NT2/D1 (cell line): ENCODE measurements at places on chromosomes 12 and 14.

- no peak for DNase-seq
Observed at GRCh38 chr14:104894331-104895206, 29.5 kb downstream of the CEP170B start.

- no peak for DNase-seq
Observed at GRCh38 chr12:93550748-93551611, 21.5 kb upstream of the SOCS2 start.

DNA sequence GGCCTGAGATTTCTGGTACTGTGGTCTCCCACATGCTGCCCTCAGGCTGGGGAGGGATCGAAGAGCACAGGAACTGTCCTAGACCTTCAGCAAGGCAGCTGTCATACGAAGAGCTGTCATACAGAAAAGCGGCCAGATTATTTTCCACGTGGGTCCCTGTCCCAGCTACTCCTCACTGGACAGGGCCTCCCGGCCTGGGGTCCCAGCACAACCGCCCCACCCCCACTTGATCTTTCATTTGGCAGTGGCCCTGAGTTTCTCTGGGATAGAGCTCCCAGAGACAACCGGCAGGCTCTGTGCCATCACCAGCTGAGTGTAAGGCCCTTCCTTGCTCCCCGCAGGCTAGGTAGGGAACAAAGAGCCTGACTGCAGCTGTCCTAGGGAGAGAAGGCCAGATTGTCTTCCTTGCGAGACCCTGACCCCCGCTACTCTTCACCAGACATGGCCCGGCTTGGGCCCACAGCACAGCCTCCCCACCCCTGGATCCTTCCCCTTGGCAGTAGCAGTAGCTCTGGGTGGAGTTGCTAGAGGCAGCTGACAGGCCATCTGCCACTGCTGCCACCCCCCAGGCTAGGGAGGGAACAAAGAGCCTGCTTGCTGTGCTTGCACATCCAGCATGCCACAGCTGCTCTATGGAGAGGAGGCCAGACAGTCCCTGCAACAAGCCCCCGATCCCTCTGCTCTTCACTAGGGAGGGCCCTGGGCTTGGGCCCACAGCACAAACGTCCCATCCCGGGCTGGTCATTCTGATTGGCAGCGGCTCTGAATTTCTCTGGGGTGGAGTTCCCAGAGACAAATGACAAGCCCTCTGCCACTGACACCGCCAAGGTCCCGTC, 3.1 kb upstream of the OR4N2 start:
- no peak for DNase-seq

GRCh38 chr14:51087031-51087441, 7.9 kb downstream of the TRIM9 start:
- DNase-seq = no peak

- DNase-seq = no peak
Observed at GRCh38 chr14:25557466-25557865, 507.5 kb upstream of the STXBP6 start.

GRCh38 chr14:32940066-32940651, 1.5 kb downstream of the NPAS3 start:
- DNase-seq = no peak

- DNase-seq = no peak
Observed at GRCh38 chr12:48454667-48455066, 17.7 kb upstream of the ANP32D start.

DNA sequence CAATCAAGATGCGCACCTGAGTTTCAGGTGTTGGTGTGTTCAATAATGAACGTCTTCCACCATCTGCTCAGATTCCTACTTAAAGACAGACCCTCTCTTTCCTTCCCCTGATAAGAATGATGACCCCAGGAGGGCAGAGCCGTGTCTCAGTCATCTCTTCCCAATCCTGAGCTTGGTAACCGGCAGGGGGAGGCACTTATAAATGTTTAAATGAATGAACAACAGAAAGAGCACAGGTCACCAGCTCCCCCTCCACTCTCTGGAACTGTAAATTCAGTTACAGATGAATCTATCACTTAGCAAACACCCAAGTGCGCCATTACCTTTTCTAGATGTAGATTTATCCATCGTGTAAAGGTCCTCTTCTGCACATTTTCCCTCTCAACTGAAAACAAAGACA, 72.4 kb upstream of the DICER1 start:
- DNase-seq = no peak

DNA sequence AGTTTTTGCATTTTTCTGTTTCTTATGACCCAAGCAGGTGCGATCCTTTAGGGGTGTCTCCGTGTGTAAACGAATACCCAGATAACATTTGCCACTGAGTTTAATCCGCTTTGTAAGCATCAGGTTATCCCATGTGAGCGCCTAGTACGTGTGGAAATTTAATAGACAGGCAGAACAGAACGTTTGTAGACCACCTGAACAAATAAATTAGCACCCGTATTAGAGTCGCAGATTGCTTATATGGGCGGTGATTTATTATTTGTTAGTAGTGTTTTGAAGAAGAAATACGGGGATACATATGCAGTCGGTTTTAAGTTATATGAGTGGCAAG, 325 bp downstream of the C12orf60 start:
- no peak for DNase-seq

DNA sequence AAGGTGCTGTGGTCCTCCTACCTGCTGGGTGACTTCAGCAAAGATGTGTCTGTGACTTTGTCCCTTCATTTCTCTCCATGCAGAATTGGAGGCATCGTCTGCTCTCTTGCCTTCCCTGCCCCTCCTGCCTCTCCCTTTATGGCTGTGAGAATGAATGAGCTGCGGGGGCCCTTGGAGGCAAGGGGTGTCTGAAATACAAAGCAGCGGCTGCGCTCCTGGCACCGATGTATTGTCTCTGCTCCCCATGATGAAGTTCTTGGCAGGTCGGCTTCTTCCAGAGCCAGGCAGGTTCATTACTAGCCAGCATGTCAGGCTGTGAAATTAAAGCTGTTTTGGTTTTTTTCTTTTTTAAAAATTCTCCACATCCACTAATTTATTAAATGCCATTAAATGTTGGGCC, 194.5 kb downstream of the TSPAN9 start:
- no peak for DNase-seq

DNA sequence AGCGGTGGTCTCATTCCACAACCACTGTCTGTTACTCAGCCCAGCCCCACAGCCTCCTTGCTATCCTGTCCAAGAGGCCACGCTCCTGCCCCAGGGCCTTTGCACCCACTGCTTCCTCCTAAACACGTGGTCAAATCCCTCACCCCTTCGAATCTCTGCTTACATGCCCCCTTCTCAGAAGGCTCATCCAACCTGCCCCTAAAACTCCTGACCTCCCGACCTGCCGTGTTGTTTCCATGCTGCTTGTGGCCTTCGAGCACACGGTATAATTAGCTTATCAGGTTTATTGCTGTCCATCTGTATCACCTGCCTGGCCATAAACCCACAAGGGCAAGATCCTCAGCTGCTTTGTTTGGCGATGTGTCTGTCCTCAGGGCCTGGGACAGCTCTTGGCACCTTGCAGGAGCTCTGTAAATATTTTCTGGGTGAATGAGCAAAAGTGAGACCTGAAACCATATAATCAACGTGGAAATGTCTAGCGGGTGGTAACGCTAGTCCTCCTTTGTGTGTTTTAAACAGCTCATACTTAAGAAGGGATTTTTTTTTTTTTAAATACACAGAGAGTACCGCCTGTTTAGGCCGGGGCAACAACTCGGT, 36.0 kb downstream of the SCARB1 start:
- no peak for DNase-seq
